NCI-H1694 treated with DMSO at 0.1 percent for 48 hours (cell line): ENCODE measurements at places on chromosomes 16 and 17.

GRCh38 chr17:78795861-78796516 is 13.9 kb upstream of the CYTH1 start:
- DNase-seq: no peak

DNA sequence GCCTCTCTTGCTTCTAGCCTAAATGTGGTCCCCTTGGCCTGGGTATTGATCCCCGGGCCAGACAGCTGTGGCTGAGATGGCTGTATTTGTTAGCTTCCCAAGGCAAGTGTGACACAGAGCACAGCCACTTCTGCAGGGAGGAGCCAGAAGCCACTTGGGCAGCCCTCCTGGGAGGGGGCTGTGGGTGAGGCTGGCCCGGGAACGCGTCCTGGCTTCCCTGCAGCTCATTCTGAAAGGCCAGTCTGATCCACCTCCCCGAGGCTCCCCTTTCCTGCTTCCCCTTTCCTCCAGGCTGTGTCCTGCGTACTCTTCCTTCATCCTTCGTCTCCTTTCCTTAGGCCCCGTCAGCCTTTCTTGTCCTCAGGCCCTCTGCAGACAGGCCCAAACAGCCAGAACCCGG is 8.0 kb downstream of the SERPINF2 start:
- DNase-seq: no peak

- DNase-seq: no peak
Measured at GRCh38 chr17:37828651-37829124, 83.8 kb upstream of the HNF1B start.

- DNase-seq: no peak
Measured at GRCh38 chr17:79196913-79197312, 122.3 kb downstream of the ENGASE start.

GRCh38 chr16:75433732-75434413 is 570 bp upstream of the CFDP1 start:
- DNase-seq: no peak

GRCh38 chr17:9272501-9273200 is 251.3 kb downstream of the NTN1 start:
- no peak for DNase-seq

DNA sequence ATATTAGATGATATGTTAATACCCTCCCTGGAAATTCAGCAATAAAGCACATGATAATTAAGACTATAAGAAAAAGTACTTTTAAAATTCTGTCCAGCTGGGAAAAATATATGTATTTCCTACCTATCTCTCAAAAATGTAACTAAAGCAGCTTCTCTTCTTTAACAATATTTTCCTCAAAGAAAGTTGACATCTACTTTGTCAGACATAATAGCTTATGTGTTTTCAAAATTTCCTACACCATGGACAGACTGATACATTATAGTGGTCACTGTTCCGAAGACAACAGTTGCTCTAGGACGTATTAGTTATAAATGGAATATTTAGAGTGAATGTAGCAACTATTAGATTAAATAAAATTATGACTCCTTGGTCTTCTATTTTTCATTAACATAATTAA is 131.4 kb upstream of the NACA2 start:
- DNase-seq: no peak

- no peak for DNase-seq
Measured at GRCh38 chr17:43581613-43582012, 35.5 kb upstream of the ETV4 start.

- no peak for DNase-seq
Measured at GRCh38 chr17:40343219-40344119, 21.1 kb downstream of the GJD3 start.

DNA sequence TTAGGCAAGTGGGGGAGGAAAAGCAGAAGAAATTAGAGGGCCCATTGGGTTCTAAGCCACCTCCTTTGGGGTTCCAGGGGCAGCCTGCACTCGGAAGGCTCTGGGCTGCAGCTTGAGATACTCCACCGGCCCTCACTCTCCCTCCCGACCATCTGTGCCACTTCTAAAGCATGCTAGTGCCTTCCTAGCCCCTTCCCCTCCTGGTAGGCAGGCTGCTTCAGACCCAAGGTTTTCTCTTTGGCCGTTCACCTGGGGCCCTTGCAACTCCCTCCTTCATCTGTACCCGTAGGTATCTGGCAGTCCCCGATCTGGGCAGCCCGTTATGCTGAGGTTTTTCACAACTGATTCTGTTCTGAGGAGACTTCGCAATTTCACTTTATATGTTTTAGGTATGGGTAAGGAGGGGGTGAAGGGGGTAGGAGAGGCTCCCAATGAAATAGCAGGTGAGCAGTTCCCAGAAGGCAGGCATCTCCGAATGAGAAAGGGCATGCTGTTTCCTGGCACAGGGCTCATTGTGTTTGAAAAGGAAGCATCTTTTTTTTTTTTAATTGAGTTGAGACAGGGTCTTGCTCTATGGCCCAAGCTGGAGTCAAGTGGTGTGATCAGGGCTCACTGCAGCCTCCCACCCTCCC is 98.7 kb downstream of the RAB11FIP4 start:
- DNase-seq: no peak

DNA sequence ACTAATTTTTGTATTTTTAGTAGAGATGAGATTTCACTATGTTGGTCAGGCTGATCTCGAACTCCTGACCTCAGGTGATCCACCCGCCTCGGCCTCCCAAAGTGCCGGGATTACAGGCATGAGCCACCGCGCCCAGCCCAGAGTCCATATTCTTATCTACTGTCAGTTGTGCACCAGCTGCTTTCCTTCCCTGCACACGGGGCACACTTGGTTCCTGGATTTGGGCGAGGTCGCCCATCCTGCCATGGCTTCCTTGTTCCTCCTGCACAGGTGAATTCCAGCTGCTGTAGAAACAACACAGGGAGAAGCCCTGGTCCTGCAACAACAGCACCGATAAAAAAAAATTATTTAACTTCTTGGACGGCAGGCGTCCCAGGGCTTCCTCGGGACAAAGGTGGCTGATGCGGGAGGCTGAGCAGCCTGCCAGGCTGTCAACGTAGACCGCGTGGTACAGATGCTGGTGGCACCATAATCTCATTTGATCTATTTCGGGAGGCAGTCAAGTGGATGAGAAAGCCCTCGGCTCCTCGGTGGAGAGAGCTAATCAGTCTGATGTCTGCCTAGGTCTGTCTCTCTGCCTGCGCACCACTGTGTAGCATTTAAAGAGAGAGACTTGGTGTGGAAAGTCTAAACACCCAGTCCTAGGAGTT is 19.1 kb downstream of the RGS9 start:
- no peak for DNase-seq

GRCh38 chr17:55272711-55273578 is 8.2 kb downstream of the HLF start:
- no peak for DNase-seq

DNA sequence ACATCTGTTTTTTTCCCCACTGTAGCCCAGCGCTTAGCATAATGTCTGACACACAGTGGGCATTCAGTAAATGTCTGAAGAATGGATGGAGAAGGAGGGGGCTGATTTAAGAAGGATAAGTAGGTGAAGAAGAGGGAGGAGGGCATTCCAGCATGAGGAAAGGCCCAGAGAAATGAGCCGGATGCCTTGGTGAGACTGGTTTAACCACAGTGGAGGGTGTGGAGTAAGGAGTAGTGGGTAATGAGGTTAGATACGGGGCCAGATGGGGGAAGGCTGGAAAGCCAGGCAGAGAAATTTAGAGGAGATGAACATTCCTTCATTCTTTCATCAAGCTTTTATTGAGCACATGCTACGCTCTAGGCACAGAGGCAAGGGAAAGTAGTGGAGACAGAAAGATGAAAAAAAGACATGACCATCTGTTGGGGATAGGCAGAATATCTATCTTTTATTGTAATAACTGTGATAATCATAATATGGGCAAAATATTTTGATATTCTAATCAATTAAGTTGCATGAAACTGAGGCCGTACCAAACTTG is 43.7 kb upstream of the NFAT5 start:
- DNase-seq: no peak
